Activated CD4-positive, alpha-beta T cell treated with anti-CD3 and anti-CD28 coated beads for 36 hours (primary cell): ENCODE measurements at places on chromosomes 2 and 18.
A peak's percentile ranks its signal among the peaks of the same experiment; 100 is the strongest.

DNA sequence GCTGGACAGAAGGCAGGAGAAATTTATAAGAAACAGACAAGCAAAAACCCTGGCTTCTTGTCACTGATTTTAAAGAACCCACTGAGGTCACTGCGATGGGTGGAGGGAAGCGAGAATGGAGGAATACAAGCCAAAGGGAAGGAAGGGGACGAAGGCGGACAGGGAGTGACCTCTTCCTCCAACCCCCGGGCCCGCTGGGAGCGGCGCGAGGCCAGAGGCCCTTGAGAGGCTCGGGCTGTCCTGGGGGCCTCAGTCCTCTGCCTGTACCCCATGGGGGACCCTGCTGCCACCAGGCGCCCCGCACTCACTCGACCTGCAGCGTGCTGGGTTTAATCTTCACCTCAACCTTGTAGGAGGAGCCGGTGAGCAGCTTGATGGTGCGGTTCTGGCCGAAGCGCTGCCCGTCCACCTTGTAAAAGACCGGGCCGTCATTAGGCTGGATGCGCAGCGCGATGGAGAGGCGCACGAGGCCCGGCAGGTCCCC lies 793 bp downstream of the CNRIP1 start:
- no peak for DNase-seq

- DNase-seq, result no peak
These were observed 1185.2 kb upstream of the PIK3C3 start for GRCh38 chr18:40769786-40770185.

DNA sequence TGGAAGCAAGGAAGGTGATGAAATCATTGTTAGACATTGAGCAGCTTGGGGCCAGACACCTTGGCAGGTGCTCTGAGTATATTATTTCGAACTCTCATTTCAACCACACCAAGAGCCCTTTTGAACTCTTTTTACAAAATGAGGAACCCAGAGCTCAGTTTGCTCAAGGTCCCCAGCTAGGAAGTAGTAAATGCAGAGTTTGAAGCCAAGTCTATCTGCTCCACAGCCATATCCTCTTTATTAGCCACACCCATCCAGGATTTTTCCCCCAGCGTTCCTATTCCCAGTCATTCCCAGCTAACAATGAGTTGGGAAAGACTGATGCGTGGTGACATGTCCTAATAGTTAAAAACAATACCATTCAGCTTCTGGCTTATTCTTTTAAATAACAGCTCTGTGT lies 40.2 kb downstream of the SEMA4F start:
- DNase-seq, result no peak

GRCh38 chr2:52127527-52127926 lies 1095.6 kb upstream of the NRXN1 start:
- DNase-seq, result no peak

GRCh38 chr2:105188343-105188742 lies 53.2 kb upstream of the GPR45 start:
- peak; percentile 40 for DNase-seq

GRCh38 chr2:178271629-178272333 lies 77.5 kb downstream of the OSBPL6 start:
- DNase-seq, result no peak

GRCh38 chr2:44100351-44100750 lies 68.3 kb upstream of the PPM1B start:
- DNase-seq, result no peak
